Stomach (tissue), 19 donors: ENCODE measurements at places on chromosomes 5 and 9. TPM values are rescaled to one million over a fixed set of nuclear protein-coding genes. Genes with fewer than 3 reads are reported as not detected.

Gene UTP15
- 3.5 TPM for polyA plus RNA-seq

Gene IFNA21
- polyA plus RNA-seq, result not detected

Gene CDC37L1
- 20.3 TPM for polyA plus RNA-seq

Gene FCN2
- not detected for polyA plus RNA-seq

Gene C9orf50
- polyA plus RNA-seq, result 0.13 TPM

Gene GCNT4
- 3.8 TPM for polyA plus RNA-seq

Gene IL9
- not detected for polyA plus RNA-seq

Gene CCDC192
- polyA plus RNA-seq, result not detected

Gene ZFP2
- polyA plus RNA-seq, result 1.2 TPM

Gene CLIC3
- 4.3 TPM for polyA plus RNA-seq

GRCh38 chr5:124087752-124088151 is 575.8 kb downstream of the CSNK1G3 start:
- no peaks in the 10 kb centered on the region for H3K4me1 ChIP-seq
- H3K27me3 ChIP-seq, result no peaks in the 10 kb centered on the region
- no peaks in the 10 kb centered on the region for H3K36me3 ChIP-seq
- no peak overlapping the region for H3K27ac ChIP-seq
- no peak overlapping the region for H3K4me3 ChIP-seq

- no peaks in the 10 kb centered on the region for H3K36me3 ChIP-seq
- no peak overlapping the region for H3K4me3 ChIP-seq
- no peak overlapping the region for H3K27ac ChIP-seq
- no peaks in the 10 kb centered on the region for H3K27me3 ChIP-seq
Observed at GRCh38 chr9:78857373-78858225, 560.7 kb downstream of the PSAT1 start.

GRCh38 chr5:139755892-139756671 is 39.5 kb upstream of the PSD2 start:
- peak overlapping the region; percentile 21 for H3K4me3 ChIP-seq
- peaks cover 37% of the 10 kb centered on the region for H3K27me3 ChIP-seq
- peak; percentile 32 for DNase-seq
- H3K27ac ChIP-seq, result no peak overlapping the region
- no peaks in the 10 kb centered on the region for H3K36me3 ChIP-seq

GRCh38 chr5:111135363-111135762 is 43.2 kb downstream of the WDR36 start:
- H3K4me3 ChIP-seq, result no peak overlapping the region
- H3K4me1 ChIP-seq, result no peaks in the 10 kb centered on the region
- no peaks in the 10 kb centered on the region for H3K36me3 ChIP-seq

DNA sequence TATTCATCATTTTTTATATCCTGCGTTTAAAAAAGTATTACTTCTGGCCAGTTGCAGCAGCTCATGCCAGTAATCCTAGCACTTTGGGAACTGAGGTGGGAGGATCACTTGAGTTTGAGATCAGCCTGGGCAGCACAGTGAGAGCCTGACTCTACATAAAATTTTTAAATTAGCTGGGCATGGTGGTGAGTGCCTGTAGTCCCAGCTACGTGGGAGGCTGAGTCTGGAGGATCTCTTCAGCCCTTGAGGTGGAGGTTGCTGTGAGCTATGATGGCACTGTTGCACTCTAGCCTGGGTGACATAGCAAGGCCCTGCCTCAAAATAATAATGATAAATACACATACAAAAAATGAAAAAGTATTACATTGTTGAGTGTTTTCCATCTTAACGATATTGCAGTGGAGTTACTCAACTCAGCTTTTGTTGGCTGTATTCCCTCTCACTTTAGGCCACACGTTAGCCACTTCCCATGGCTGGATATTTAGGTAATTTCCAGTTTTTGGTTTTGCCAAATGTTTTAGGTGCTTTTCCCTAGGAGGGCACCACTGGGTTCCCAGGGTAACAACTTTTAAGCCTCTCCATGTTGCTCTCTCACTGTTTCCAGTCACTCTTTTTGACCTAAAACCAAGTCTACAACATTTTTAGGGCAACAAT is 20.6 kb downstream of the SHB start:
- no peak for DNase-seq
- no peaks in the 10 kb centered on the region for H3K36me3 ChIP-seq
- peak overlapping the region; percentile 81 for H3K27ac ChIP-seq
- H3K27me3 ChIP-seq, result no peaks in the 10 kb centered on the region
- peaks cover 58% of the 10 kb centered on the region for H3K4me1 ChIP-seq
- H3K4me3 ChIP-seq, result no peak overlapping the region

- H3K36me3 ChIP-seq, result no peaks in the 10 kb centered on the region
- no peaks in the 10 kb centered on the region for H3K4me1 ChIP-seq
- no peak overlapping the region for H3K4me3 ChIP-seq
Observed at GRCh38 chr9:135584934-135585333, 23.4 kb downstream of the PAEP start.

DNA sequence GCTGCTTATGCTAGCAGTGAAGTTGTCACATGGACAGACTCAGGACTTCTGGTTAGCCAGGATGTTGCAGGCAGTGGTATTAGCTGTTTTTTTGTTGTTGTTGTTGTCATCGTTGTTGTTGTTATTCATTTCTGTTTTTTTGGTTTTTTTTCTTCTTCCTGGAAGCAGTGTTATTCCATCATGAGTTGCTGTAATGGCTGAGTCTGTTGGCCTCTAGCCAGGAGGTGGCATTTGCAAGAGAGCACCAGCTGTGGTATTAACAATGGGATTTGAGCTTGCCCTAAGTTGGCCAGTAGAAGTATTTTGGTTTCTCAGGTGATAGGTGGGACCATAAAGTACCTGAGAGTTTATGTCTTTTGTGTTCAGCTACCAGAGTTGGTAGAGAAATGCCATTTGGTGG is 561.1 kb downstream of the KCTD16 start:
- H3K4me1 ChIP-seq, result no peaks in the 10 kb centered on the region
- no peak overlapping the region for H3K4me3 ChIP-seq
- no peak for DNase-seq
- no peaks in the 10 kb centered on the region for H3K36me3 ChIP-seq
- H3K27me3 ChIP-seq, result no peaks in the 10 kb centered on the region

DNA sequence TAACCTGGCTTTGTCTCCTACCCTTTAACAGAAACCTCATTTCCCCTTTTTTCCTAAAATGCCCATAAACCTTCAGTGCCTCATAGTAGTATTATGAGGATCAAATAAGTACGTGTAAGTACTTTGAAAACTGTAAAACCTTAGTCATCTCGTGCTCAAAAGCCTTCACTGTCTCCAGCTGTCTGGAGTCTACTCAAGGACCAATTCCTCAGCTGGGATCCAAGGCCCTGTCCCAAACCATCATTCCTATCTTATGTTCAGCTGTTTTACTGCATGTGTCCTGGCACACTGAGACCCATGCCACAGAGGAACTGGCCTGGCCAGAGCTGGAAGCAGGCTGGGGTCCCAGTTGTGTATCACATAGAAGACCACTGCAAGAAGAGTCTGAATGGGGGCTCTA is 15.9 kb downstream of the ADAMTSL1 start:
- peaks cover 7% of the 10 kb centered on the region for H3K4me1 ChIP-seq
- peak overlapping the region; percentile 11 for H3K27ac ChIP-seq
- no peak overlapping the region for H3K4me3 ChIP-seq
- H3K27me3 ChIP-seq, result no peaks in the 10 kb centered on the region
- DNase-seq, result no peak

DNA sequence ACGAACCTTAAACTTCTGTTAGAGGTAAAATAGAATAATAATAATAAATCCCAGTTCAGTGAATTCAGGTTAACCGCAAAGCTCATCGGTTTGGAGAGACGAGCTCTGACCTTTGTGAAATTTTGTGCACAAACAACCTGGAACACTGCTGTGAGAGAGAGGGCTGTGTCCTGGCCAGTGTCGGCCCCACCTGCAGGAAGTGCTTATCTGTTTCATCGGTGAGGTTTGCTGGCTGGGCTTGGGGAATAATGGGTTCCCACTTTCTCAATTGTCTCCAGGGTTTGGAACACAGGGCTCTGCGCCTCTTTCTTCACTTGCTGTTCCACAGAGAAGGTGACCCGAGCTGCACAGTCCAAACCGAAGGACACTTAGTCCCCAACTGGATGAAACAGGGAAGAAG is 19.3 kb upstream of the CLPTM1L start:
- H3K27me3 ChIP-seq, result peaks cover 19% of the 10 kb centered on the region
- no peak overlapping the region for H3K4me3 ChIP-seq
- H3K4me1 ChIP-seq, result no peaks in the 10 kb centered on the region
- H3K36me3 ChIP-seq, result no peaks in the 10 kb centered on the region
- no peak overlapping the region for H3K27ac ChIP-seq
- DNase-seq, result no peak

DNA sequence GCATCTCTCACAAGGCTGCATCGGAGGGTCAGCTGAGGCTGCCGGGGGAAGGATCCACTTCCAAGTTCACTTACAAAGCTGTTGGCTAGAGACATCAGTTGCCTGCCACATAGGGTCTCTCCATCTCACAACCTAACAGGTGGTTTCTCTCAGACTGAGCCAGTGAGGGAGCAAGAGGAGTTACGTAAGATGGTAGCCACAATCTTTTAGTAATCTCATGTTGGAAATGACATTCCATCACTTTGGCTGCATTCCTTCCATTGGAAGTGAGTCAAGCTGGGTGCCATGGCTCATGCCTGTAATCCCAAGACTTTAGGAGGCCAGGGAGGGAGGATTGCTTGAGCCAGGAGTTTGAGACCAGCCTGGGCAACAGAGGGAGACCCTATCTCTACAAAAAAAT is 7.4 kb upstream of the GRK6 start:
- H3K27ac ChIP-seq, result no peak overlapping the region
- no peaks in the 10 kb centered on the region for H3K27me3 ChIP-seq
- H3K4me1 ChIP-seq, result no peaks in the 10 kb centered on the region
- H3K36me3 ChIP-seq, result no peaks in the 10 kb centered on the region
- no peak overlapping the region for H3K4me3 ChIP-seq

GRCh38 chr9:36426945-36427344 is 26.9 kb upstream of the RNF38 start:
- DNase-seq, result no peak
- no peak overlapping the region for H3K27ac ChIP-seq
- no peaks in the 10 kb centered on the region for H3K4me1 ChIP-seq
- H3K4me3 ChIP-seq, result no peak overlapping the region
- no peaks in the 10 kb centered on the region for H3K27me3 ChIP-seq

GRCh38 chr5:76521240-76521758 is 101.9 kb downstream of the F2RL2 start:
- H3K4me1 ChIP-seq, result peaks cover 37% of the 10 kb centered on the region
- H3K4me3 ChIP-seq, result no peak overlapping the region
- no peaks in the 10 kb centered on the region for H3K36me3 ChIP-seq
- no peak for DNase-seq

GRCh38 chr9:133576875-133577736 is 32.1 kb downstream of the FAM163B start:
- no peak overlapping the region for H3K4me3 ChIP-seq
- no peaks in the 10 kb centered on the region for H3K36me3 ChIP-seq
- no peak for DNase-seq
- H3K27me3 ChIP-seq, result peaks cover 60% of the 10 kb centered on the region

DNA sequence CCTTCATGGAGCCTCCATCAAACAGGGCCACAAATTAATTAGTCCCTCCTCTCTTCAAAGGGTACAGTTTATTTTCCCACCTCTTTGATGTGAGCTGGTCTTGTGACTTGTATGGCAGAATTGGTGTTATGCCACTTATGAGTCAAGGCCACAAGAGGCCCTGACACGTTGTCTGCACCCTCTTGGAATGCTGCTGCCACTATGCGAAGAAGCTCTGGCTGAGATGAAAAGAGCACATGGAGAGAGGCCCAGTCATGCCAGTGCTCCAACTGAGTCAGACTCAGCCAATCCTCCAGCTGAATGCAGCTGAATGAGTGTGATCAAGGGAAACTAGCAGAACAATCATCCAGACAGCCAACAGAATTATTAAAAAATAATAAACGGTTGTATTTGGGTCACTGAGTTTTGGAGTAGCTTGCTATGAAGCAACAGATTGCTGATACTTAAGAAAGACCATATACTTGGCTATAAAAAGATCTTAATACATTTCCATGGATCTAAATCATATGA is 128.3 kb downstream of the MARCHF11 start:
- H3K36me3 ChIP-seq, result no peaks in the 10 kb centered on the region
- H3K4me1 ChIP-seq, result no peaks in the 10 kb centered on the region
- H3K27ac ChIP-seq, result no peak overlapping the region
- no peak overlapping the region for H3K4me3 ChIP-seq
- H3K27me3 ChIP-seq, result no peaks in the 10 kb centered on the region

DNA sequence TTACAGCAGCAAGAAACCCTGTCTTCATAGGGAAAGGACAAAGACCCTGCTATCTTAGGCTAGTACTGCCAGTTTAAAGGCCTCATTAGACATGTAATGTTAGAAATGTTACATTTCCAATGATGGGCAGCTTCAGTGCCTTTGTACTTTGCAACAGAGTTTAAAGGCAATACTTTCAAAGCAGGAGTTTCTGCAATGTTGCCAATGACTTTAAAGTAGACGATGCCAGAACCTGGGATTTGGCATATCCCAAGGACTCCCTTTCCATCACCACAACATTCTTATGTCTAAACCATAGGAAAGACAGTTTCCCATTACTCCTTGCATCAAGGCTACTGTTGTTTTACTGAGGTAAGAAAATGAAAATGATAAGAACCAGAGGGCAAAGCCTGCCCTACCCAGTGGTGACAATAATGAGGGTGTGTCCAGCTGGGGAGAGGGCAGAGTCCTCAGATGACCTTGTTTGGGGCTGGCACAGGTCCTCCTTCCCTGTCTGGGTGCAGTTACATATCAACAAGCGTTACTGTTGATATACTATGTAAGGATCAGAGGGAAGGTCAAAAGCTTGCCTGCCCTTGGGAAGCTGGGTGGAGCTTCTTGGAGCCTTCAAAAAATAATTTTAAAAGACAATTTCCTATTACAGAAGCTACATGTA is 27.5 kb upstream of the MLANA start:
- H3K27me3 ChIP-seq, result no peaks in the 10 kb centered on the region
- H3K4me3 ChIP-seq, result no peak overlapping the region
- no peaks in the 10 kb centered on the region for H3K36me3 ChIP-seq
- H3K27ac ChIP-seq, result no peak overlapping the region

DNA sequence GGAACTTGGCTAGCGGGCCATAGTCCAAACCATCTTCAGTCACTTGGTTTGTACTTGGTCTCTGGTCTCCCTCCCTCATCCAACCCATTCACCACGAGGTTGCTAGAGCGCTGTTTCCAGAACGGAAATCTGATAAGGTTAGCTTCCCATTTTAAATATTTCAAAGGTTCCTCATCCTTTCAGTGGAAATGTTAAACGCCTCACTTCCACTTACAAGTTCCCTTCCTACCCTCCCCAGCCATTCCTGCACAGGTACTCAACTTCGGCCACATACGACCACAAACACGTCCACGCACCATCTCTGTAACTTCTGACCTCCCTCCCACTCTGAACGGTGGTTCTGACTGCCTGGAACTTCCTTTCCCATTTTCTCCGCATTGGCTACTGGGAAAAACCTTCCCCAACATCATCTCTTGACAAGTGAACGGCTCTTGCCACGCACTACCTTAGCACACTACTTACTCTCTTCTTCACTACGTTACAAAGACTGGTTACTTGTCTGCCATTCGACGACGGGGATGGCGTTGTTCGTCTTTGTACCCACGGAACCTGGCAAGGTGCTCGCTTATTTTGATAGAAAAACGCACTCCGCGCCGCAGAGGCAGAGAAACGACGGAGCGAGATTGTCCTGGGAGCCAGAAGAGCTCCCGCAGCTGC is 629 bp downstream of the CCNH start:
- H3K27me3 ChIP-seq, result no peaks in the 10 kb centered on the region
- peak; percentile 72 for DNase-seq
- peaks cover 34% of the 10 kb centered on the region for H3K36me3 ChIP-seq
- peak overlapping the region; percentile 58 for H3K4me3 ChIP-seq
- peak overlapping the region; percentile 93 for H3K27ac ChIP-seq
- H3K4me1 ChIP-seq, result peaks cover 12% of the 10 kb centered on the region

GRCh38 chr5:154419236-154419635 is 26.6 kb upstream of the SAP30L start:
- H3K4me1 ChIP-seq, result peaks cover 9% of the 10 kb centered on the region
- DNase-seq, result no peak

GRCh38 chr5:28737682-28738081 is 1699.3 kb upstream of the CDH9 start:
- no peaks in the 10 kb centered on the region for H3K36me3 ChIP-seq
- DNase-seq, result no peak
- H3K27me3 ChIP-seq, result no peaks in the 10 kb centered on the region
- H3K27ac ChIP-seq, result no peak overlapping the region
- no peak overlapping the region for H3K4me3 ChIP-seq
- no peaks in the 10 kb centered on the region for H3K4me1 ChIP-seq
